Stimulated activated CD8-positive, alpha-beta memory T cell treated with anti-CD3 and anti-CD28 coated beads, Interleukin-7, amount 100 ng/mL, for 4 hours (primary cell): ENCODE measurements at places on chromosomes 16 and 17.

DNA sequence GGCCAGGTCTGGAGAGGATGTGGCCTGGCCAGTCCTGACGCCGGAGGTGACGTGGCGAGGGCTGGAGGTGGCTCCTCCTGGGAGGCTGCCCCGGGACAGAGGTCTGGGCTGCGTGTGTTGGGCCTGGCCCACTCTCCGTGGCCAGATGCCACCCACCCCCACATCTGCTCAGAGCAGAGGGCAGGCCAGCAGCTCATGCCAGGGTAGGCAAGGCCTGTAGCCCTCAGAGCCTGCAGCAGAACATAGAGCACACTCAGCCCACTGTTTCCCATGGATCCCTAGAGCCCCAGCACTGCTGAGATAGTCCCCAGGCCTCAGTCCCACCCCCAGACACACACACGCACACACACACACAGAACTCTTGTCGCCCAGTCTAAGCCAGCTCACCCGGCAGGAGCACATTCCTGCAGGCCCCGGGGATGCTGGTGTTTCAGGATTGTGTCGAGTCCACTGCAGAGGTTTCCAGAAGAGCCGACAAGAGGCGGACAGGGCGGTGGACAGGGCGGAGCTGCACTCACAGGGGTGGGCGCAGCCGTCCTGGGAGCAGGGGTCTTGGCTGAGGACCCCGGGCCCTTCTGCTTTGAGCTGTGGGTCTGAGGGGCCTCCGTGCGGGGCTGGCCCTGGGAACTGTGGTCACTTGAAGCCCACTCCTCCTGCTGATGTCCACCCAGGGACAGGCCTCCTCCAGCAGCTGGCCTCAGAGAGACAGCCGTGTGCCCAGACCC lies 33.4 kb downstream of the SOX8 start:
- DNase-seq, result no peak

DNA sequence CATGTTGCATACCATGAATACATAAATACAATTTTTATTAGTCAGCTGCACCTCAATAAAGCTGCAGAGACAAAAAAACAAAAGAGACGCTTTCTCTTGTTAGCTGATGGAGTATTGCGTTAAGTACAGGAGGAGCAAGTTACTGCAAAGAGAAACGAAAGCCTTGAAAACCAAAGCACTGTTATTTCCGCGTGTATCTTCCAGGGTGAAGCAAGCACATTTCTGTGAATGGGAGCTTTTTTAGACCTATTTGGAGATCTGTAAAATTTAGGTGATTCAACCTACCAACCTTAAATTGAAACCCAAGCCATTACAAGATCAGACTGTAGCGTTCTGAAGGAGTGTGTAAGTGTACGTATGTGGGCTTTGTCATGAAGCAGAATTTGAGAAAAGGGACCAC lies 390.4 kb downstream of the SOX9 start:
- DNase-seq, result no peak

GRCh38 chr16:85227946-85228862 lies 115.9 kb upstream of the CIBAR2 start:
- DNase-seq, result no peak

DNA sequence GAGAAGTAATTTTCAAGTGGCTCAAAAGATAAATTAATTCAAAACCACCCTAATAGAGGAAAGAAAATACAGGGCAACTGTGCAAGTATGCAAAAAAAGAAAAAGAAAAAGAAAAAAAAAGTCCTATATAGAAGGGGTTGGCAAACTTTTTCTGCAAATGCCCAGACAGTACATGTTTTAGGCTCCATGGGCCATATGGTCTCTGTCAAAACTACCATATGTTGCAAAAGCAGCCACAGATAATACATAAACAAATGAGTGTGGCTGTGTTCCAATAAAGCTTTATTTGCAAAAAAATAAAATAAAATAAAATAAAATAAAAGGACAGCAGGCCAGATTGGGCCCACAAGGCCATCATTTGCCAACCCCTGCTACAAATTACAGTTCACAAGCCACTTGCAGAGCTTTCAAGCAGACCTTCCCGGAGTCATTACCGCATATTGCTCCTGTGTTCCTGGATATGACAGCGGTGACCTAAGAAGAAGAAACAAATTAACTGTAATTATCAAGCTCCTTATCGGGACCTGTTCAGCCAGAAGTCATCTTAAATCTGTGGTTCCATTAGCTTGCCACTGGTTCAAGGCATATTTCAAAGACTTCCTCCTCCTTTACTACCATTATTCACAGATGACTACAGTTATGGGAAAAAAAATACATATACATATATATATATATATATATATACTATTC lies 15.9 kb downstream of the ZC3H7A start:
- no peak for DNase-seq

GRCh38 chr17:59311051-59311468 lies 20.4 kb upstream of the YPEL2 start:
- DNase-seq, result no peak

DNA sequence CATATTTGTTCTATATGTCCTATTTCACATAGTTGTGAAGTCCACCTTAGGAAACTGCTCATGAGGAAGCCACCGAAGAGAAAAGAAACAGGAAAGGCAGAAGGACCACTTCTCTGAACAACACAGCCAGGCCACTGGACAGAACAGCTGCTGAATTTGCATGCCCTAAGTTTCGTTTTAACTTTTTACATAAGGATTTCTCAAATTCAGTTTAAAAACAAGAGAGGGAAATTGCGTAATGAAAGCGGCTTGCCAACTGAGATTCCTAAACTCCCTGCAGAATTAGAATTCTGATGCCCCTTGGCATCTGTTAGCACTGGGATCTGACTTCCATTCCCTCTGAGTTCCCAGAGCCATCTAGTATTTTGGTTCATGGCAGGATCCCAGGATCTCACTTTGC lies 5.0 kb upstream of the CCL8 start:
- DNase-seq, result no peak

GRCh38 chr16:88013091-88013609 lies 61.9 kb downstream of the BANP start:
- DNase-seq, result no peak

DNA sequence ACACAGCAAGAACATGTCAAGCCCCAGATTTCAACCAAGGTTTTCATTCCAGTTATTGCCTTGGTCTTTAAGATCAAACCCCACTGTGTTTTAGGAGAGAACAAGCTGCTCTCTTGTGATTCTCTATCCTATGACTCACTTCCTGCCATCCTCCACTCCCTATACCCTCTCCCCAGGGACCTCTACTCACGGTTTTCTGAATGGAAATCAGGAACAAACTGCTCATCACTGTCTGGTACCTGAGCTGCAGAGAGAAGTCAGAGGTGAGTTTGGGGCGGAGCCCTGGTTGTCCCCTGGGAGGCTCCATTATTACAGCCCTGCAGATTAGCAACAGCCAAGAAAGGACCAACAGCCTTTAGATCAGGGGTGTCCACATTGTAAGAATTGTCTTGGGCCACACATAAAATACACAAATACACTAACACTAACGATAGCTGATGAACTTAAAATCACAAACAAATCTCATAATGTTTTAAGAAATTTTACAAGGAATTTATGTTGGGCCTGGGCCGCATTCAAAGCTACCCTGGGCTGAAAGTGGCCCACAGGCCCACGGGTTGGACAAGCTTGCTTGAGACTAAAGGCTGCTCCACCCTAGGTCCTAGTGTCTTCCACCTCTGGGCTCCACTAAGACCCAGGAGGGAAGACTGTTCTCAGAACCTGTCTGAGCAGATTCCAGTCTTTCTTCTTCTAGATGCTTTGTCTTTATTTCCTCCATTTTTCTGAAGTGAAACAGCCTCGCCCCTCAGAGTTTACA lies 9.7 kb downstream of the ETV4 start:
- no peak for DNase-seq

GRCh38 chr17:75514919-75515495 lies 330 bp downstream of the CASKIN2 start:
- no peak for DNase-seq

DNA sequence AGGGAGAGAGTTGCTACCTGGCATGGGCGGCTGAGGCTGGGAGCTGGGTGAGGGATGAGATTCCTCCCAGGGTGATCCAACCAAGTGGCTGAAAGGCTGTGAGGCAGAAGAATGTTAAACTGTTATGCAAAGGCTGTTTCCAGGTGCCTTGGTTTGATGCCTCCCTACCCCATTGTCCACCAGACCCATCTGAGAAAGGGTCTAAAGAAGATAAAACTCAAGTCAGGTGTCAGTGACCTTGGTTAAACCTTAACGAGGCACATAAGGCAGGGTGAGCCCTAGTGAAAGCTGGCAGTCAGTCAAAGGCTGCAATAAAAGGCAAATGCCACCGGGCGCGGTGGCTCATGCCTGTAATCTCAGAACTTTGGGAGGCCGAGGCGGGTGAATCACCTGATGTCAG lies 23.8 kb downstream of the LDHD start:
- DNase-seq, result no peak

GRCh38 chr16:76913046-76913445 lies 277.9 kb upstream of the MON1B start:
- DNase-seq, result no peak

- DNase-seq, result no peak
These were observed 34.0 kb downstream of the CCDC57 start for GRCh38 chr17:82178499-82179261.

DNA sequence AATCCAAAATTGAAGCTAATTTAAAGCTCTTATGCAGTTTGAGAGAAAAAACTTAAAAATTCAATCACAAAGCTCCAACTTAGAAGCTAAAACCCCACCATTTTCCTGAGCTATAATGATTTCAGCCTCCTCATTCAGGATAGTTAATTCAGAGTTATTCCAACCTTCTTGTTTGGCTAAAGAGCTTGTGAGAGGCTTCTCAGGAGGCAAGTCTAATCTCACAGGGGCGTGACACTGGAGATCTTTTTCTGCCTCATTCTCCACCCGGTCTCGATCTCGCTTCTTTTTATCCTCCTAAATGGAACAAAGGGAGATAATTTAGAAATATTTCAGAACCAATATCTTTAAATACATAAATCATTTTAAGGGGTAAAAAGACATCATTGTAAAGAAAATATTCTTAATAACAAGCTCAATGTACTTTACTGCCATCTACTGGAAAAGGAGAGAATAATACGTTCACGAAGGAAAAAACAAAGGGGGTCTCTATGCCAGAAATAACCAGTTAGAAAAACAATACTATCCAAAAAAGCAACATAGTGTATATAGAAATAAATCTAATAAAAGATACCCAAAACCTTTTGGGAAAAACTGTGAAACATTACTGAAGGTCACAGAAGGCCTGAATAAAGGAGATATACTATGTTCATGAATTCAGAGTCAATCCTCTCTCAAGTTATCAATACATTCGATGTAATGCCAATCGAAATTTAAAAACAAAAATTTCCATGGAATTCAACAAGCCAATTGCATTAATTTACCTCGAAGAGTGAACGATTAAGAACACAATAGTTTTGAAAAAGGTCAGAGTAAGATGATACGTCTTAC lies 13.9 kb downstream of the BRD7 start:
- no peak for DNase-seq

DNA sequence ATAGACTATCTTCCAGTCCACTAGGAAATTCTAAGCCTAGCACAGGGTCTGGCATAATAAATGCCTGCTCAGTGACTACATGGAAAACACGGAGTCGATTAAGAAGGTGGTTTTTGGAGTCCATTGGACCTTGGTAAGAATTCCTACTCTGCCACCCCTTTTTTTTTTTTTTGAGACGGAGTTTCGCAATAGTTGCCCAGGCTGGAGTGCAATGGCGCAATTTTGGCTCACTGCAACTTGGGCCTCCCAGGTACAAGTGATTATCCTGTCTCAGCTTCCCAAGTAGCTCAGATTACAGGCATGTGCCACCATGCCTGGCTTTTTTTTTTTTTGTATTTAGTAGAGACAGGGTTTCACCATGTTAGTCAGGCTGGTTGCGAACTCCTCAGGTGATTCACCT lies 123.2 kb downstream of the HS3ST2 start:
- DNase-seq, result no peak

DNA sequence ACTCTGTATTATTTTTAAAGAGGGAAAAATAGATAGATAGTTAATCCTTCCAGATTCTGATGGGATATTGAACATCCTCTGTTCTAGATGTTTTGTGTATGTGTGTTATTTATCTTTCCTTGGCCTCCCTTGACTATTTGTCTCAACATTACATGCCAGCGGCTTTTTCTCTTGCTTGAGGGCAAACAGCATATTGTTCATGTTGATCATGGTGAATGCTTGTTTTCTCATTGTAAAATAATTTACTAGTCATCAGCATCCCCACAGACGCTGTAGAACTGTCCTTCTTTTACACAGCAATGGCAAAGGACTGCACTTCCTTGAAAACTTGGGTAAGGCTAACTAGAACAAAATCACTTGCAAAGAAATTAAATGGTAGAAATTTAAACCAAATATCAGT lies 1376.4 kb upstream of the GOT2 start:
- no peak for DNase-seq

DNA sequence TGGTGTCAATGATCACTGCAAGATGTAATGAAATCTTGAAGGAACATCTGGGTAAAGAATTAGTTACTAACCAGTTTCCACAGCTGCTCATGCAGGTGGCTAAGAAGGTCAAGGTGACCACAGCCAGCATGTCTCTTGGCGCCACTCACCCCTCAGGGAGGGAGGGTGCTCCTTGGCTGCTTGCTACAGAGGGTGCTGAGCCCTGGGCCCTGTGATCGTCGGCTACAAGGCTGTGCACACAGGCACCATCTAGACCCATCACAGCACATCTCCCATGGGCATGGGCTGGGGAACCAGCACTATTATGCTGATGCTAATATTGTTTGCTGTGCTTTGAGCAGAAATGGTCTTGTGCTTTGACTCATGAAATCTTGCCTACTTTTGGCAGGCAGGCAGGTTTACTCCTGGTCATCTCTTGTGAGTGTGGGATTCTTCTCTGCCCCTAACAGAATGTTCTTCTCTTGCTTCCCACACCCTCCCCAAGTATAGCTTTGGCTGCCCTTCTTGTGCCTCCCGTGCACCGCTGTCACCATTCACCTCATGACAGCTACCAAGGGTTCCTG lies 36.4 kb downstream of the TXNDC11 start:
- no peak for DNase-seq

GRCh38 chr16:69606985-69607384 lies 41.2 kb downstream of the NFAT5 start:
- no peak for DNase-seq

- DNase-seq, result no peak
These were observed 37.5 kb downstream of the IL21R start for GRCh38 chr16:27439271-27440018.

DNA sequence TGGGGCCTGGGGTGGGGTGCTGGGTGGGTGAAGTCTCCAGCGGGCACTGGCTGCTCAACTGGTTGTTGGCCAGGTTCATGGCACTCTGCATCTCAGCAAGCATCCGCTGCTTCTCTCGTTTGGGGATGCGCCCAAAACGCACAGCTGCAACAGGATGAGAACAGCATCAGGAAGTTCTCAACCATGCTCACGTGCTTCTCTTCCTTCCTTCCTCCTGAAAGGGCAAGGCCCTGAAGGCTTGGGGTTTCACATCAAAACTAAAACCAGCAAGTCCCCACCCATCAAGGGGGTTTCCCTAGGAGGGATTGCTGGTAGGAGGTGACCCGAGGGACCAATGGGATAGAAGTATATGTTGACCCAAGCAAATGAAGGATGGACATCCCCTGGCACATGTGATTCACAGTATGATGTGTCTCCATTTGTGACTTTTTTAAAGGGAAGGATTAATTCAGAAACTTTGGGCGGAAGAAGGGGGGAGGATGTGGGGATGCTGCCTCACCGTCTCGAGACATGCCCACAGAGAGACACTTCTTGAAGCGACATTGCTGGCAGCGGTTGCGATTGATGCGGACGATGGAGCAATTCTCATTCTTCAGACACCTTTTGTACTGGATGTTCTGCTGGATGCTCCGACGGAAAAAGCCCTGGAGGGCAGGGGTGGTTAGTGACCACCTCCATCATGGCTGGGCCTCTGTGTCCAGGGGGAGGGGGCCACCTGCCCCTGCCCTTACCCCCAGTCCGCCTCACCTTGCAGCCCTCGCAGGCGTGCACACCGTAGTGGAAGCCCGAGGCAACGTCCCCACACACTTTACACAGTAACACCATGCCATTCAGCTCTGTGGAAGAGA lies 4.2 kb downstream of the NR1D1 start:
- peak; percentile 84 for DNase-seq
